Activated CD4-positive, alpha-beta T cell treated with anti-CD3 and anti-CD28 coated beads for 1 hour (primary cell): ENCODE measurements at places on chromosomes 4 and X.

GRCh38 chr4:149211876-149212275 is 603.8 kb downstream of the IQCM start:
- DNase-seq: no peak

DNA sequence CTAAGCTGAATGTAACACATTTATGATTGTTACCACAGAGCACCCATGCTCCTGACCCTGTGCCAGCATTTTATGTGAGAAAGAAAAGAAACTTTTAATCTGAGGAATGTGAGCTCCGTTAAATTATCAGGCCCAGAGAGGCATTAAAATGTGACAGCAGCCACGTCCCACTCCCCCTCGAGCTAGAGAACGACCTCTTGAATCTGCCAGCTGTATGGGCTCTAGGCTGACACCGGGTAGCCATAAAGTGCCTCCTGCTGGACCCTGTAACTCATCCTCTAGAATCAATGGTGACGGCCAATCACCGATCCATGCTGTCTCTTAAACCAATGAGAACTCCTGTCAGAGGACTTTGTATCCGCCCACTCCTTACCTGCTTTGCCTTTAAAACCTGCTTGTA is 110.2 kb upstream of the ADRA2C start:
- no peak for DNase-seq

DNA sequence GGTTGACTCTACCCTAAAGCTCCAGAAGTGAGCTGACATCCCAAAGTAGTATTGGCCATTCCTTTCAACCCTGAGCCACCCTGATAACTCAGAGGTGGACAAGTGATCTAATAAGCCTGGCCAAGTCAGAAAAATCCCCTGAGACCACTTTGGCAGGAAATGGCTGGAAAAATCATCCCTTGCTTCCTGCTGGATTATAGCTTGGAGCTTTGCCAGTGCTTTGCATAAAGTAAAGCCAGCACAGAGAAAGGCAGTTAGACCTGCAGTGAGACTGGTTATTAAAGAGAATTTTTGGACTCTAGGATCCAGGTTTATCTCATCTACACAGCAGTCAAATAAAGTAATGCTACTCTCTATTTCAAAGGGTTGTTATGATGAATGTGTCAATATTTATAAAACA is 6.4 kb downstream of the CXCL3 start:
- no peak for DNase-seq

DNA sequence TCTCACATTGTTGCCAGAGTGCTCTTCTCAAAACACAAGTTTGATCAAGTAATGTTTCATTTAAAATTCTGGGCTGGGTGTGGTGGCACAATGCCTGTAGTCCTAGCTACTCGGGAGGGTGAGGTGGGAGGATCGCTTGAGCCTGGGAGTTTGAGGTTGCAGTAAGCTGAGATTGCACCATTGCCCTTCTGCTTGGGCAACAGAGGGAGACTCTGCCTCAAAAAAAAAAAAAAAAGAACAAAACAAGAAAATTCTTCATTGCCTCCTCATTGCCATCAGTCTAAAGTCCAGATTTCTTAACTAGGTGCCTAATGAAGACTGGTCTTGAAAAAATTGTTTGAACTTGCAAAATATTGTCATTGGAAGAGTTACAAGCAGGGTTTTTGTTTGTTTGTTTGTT is 120.1 kb downstream of the MFAP3L start:
- no peak for DNase-seq

- DNase-seq: no peak
Measured at GRCh38 chr4:127857641-127858040, 23.1 kb upstream of the PLK4 start.

- DNase-seq: no peak
Measured at GRCh38 chrX:30965767-30966166, 76.7 kb upstream of the TAB3 start.

DNA sequence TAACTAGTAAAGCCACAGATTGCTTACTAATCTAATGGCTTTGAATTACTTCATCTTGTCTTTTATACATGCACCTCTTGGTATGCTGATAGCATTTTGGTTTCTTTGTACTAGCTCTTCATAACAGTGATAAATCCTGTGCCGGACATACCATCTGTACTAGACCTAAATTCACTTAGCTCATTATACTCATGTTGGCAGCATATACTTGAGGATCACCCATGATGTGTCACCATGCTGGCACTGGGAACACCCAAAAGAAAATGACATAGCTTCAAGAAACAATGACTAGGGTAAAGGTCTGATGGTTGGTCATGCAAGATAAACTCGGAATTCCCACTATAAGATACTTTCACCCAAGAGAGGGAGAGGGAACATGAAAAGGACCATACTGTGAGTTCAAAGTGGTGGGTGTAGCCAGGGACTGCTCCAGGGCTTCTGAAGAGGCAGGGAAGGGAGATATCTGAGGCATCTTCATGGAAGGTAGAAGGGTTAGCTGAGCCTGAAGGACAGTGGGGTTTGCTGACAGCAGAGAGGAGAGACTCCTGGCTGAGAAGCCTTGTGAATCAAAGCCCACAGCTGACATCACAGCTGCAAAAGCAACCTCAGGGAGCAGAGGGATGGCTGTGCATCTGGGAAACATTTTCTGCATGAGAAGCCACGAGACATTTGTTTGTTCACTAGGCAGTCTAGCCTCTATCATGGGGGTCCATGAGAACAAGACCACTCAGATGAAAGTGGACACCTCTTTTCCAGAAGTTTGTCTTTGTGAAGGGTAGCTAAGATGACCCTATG is 314.2 kb downstream of the RAB28 start:
- DNase-seq: no peak

- no peak for DNase-seq
Measured at GRCh38 chrX:97909245-97909644, 1025.5 kb downstream of the RPA4 start.

- no peak for DNase-seq
Measured at GRCh38 chr4:41406113-41406516, 131.8 kb upstream of the LIMCH1 start.

GRCh38 chr4:133145241-133145640 is 3.9 kb upstream of the PCDH10 start:
- no peak for DNase-seq

GRCh38 chr4:111605111-111605510 is 540.1 kb upstream of the FAM241A start:
- no peak for DNase-seq

GRCh38 chr4:84319124-84319523 is 180.0 kb downstream of the NKX6-1 start:
- DNase-seq: no peak

GRCh38 chr4:169205075-169205743 is 65.5 kb downstream of the SH3RF1 start:
- no peak for DNase-seq

GRCh38 chrX:135974279-135974856 is 580 bp upstream of the MMGT1 start:
- DNase-seq: peak; percentile 58
